Stromal cell of bone marrow (primary cell): ENCODE measurements at places on chromosomes 4 and X.

GRCh38 chrX:139776599-139776998, 68.6 kb upstream of the MCF2 start:
- DNase-seq = no peak

DNA sequence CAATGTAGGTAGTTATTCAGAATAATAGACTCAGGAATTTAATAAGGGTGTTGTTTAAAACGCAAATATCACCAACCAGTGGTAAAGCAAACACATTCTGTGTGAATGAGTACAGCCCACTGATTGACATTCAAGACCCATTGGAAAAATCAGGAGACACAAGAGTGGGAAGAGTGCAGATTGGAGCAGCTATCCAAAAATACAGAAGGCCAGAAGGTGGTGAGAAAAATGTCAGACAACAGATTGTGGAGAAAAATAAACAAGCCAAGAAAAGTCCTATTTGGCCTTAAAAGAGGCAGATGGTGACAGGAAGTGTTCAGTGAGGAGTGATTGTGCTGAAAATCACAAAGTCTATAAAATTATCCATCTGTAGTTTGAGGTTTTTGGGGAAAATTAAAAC, 39.3 kb downstream of the CPE start:
- no peak for DNase-seq

DNA sequence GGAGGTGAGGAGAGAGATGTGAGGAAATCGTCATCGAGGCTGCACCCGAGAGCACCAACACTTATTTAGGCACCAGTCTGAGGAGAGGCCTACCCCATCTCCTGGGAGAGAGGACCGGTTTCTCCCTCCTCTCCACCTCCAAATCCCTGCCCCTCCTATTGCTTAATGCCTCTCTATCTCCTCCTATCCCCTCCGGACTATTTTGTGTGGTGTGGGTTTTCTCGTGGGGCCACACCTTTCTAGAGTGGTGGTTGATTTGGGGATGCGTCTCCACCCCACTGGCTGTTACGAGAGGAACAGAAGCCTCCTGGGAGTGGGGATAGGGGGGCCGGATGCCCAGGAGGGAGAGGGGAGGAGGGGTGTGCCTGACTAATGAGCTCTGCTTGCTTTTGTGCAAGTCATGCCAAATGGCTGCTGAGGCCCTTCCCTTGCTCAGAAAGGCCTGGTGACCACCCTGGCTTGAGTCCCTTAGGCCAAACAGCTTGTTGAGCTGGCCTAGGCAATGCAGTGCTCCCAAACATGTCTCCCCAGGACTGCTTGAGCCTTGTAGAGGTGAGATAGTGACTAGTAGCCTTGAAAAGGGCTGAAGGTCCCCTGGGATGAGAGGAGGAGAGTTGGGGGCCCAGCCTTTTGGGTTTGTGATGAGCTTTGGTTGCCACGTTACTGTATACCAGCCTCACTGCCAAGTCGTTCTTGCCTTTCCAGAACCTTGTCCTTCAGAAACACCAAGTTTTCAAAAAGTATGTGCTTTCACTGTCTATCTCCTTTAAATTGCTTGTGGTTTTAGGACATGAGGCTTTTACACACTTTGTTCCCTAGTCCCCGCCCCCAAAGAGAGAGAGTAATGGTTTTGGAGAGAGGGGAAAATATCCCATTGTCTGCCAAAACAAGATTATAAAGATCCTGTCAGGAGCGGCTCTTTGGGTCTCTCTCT, 1.2 kb downstream of the MSN start:
- DNase-seq = peak; percentile 61

DNA sequence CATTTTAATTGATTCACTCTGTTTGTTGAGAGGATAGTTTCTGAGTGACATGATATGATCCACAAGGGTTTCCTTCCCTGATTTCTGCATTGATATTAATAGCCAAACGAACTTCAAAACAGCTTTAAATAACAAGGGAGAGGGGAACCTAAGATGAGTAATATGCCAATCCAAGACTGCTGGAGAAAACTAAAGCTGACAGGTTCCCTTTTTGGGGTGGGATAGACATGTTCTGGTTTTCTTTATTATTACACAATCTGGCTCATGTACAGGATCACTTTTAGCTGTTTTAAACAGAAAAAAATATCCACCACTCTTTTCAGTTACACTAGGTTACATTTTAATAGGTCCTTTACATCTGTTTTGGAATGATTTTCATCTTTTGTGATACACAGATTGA, 182.2 kb downstream of the AR start:
- no peak for DNase-seq

- DNase-seq = no peak
Measured at GRCh38 chr4:73653695-73654106, 33.5 kb upstream of the RASSF6 start.

DNA sequence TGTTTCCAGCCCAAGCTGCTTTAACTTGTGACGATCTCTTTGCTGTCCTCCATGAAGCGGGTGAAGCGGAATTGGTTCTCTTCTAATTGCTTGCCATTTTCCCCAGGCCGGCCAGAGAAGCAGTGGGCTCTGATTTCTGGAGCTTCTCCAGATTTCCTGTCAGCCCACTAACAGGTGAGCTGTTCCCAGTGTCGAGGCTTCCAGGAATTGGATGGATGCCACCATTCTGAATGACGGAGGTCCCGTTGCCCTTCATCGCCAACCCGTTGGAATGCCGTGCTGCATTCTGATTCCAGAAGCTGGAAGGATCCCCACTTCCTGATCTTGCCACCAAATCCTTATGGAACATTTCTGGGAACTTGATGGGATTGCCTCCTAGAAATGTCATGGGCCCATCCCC, 31.0 kb downstream of the PAGE1 start:
- no peak for DNase-seq

GRCh38 chr4:2416564-2417225, 1.8 kb downstream of the ZFYVE28 start:
- no peak for DNase-seq

GRCh38 chr4:115433491-115433890, 320.1 kb upstream of the NDST4 start:
- no peak for DNase-seq
